HepG2 (cell line): ENCODE measurements at places on chromosomes 16 and 17.
A peak's percentile ranks its signal among the peaks of the same experiment; 100 is the strongest.

DNA sequence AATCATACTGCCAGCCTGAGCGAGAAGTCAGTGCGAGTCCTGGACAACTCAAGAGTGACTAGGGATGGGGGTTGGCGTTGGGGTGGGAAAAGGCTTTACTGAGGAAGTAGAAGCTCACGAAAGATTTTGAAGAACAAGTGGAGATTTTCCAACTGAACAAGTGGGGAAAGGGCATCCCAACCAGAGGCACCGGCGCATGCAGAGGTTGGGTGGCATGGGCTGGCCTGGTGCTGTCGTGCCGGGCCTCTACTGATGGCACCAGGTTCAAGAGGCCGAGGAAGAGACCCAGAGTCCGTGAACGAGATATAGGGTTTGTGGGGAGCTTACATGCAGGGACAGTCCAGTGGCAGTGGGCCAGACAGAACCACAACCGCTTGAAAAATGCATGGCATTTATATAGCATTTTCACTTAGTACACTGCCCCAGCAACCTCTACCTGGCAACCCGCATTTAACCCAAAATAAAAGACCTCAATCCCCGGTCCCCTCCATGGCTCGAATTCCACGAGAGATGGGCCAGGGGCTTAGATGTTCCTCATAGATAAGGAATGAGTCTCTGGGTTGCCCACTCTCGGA, 7.7 kb upstream of the ITGA3 start:
- no peak for DNase-seq

GRCh38 chr17:55354941-55355340, 66.7 kb downstream of the MMD start:
- DNase-seq: no peak

- DNase-seq: no peak
Measured at GRCh38 chr17:49998836-49999511, 4.0 kb upstream of the DLX3 start.

DNA sequence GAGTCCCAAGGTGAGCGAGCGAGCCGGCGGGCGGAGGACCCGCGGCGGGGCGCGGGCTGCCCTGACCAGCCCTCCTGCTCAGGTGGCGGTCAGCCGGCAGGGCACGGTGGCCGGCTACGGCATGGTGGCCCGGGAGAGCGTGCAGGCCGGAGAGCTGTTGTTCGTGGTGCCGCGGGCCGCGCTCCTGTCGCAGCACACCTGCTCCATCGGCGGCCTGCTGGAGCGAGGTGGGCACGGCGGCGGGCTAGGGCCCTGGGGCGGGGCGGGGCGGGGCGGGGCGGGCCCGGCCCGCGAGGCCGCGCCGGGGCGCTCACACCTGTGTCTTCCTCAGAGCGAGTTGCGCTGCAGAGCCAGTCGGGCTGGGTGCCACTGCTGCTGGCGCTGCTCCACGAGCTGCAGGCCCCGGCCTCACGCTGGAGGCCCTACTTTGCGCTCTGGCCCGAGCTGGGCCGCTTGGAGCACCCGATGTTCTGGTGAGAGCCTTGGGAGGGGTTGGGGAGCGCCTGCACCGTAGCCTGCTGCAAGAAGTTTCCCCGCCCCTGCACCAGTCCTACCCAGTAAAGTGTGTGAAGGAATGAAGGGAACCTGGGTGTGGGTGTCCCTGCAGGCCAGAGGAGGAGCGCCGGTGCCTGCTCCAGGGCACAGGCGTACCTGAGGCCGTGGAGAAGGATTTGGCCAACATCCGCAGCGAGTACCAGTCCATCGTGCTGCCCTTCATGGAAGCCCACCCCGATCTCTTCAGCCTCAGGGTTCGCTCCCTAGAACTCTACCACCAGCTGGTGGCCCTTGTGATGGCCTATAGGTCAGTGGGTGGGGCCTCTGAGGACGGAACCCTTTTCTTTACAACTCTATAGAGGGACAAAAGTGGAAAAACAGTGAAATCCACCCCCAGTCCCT, 802 bp downstream of the SETD6 start:
- DNase-seq: peak; percentile 24
